ENCODE measurements at places on chromosomes 7 and 10.

GRCh38 chr10:80133206-80133605 is 676 bp downstream of the PLAC9 start:
- DNase-seq: no peak

- no peak for DNase-seq
These were observed 1.1 kb downstream of the TSC22D4 start for GRCh38 chr7:100477871-100478267.

GRCh38 chr7:79923953-79924352 is 210.7 kb upstream of the GNAI1 start:
- no peak for DNase-seq

DNA sequence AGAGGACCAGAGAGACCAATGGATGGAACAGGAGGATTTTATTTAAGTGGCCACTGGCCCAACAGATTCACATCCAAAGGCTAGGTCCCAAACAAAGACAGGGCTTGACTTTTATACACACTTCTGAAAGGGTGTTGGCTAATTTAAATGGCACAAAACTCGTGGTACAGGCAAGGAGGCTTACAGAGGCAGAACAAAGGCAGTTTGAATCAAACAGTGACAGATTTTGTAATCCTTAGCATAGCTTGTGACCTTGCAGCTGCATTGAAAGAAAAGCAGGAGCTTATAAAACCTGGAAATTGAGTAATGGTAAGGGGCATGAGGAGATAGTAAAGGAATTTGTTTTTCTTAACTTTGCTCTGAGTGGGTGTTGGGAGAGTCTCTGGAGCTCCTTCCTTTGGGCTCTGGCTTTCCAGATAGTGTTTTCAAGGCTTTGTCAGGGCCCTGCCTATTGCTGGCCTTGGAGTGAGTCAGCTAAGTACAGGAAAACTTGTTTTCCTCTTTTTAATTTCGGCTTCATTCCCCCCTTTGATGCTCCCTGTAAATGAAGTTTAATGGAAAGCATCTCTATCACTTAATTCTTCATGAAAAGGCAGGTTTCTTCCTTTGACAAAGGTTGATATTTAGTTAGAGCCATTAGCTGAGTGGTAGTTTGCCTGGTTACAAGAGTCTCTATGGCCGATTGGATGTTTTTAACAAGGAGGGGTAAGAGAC is 96.9 kb downstream of the TRIM24 start:
- DNase-seq: no peak

- no peak for DNase-seq
These were observed 49.9 kb upstream of the UCN3 start for GRCh38 chr10:5314840-5315239.

DNA sequence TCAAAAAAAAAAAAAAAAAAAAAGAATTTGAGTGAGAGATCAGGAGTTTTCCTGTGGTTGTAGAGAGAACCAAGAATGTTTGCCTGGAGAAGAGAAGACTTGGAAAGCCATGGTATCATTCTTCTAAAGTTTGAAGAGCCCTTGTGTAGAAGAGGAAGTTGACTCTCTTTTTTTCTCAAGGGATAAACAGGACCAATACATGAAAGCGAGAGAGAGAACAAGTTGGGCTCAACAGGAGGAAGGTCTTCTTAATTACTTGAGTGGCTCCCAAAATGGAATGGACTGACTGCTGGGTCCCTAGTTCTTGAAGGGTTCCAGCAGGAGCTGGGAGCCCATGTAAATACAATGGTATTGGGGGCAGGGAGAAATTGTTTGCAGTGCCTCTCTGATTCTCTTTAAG is 173.3 kb upstream of the ADO start:
- no peak for DNase-seq

- no peak for DNase-seq
These were observed 326.3 kb downstream of the CCSER2 start for GRCh38 chr10:84654671-84655070.

DNA sequence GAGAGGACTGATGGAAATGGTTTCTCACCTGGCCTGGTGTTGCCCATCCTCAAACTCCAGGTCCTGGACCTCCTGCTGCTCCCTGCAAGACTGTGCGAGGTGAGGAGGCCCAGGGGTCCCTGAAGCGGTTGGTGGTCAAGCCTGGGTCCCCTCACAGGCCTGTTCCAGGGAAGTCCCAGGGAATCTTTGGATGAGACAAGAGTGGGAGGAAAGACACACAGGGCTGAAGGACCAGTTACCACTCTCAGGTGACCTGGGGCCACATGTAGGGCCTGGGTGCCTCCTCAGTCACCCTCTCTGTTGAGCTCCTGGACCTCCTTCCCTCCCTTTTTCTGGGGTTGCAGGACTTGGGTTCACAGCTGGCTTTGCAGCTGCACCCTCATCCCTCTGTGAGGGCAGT is 42.6 kb upstream of the CXCL12 start:
- DNase-seq: no peak

DNA sequence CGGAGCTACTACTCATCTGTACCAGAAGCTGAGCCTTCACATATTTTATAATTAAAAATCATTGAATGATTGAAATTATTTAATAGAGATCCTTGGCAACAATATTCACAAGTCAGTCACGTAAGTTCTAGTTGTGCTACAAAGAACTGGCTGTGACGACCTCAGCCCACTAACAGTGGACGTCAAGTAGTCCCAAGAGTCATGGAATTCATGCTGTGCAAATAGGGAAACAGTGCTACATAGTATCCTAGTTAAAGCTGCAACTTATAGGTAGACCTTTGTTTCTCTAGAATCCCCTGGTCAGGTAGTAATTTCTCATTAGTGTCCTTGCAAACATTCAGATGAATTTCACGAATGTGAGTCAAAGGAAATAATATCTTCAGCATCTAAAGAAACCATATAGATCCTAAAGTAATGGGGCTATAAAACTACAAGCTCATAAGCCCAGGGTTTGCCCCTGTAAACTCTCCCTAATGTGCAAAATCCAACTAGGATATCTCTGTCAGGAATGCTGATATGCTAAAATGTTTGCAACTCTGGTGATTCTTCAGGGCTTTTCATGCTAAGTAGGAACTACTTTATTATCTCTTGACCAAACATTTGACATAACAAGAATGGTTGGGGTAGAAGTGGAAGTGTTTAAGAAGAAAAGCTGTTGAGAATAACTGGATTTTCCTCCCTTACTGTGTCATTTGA is 31.2 kb downstream of the CFAP69 start:
- no peak for DNase-seq

GRCh38 chr10:12566161-12567115 is 217.1 kb downstream of the CAMK1D start:
- DNase-seq: no peak

DNA sequence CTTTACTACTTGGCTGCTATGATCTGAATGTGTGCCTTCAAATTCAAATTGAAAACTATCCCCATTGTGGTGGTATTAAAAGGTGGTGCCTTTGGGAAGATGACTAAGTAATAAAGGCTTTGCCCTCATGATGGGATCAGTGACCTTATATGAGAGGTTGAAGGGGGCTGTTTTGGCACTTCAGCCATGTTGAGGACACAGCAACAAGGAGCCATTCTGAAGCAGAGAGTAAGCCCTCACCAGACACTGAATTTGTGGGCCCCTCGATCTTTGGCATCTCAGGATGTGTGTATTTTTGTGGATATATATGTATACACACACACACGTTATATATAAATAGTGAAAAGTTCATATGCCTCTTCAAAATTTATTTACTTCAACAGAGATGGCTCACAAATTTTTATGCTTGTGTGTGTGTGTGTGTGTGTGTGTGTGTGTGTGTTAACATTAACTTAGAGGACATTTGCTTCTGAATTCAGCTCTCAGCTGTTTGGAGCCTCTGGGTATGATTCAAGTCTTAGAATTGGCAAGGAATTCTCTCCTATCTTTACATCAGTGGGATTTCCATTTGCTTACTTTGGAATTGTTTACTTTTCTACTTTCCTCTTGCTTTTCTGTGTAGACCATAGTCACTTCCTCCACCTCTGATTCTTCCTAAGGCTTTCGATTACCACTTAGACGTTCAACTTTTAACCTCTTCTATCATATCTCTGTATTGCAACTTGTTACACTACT is 66.6 kb downstream of the MAGI2 start:
- no peak for DNase-seq

DNA sequence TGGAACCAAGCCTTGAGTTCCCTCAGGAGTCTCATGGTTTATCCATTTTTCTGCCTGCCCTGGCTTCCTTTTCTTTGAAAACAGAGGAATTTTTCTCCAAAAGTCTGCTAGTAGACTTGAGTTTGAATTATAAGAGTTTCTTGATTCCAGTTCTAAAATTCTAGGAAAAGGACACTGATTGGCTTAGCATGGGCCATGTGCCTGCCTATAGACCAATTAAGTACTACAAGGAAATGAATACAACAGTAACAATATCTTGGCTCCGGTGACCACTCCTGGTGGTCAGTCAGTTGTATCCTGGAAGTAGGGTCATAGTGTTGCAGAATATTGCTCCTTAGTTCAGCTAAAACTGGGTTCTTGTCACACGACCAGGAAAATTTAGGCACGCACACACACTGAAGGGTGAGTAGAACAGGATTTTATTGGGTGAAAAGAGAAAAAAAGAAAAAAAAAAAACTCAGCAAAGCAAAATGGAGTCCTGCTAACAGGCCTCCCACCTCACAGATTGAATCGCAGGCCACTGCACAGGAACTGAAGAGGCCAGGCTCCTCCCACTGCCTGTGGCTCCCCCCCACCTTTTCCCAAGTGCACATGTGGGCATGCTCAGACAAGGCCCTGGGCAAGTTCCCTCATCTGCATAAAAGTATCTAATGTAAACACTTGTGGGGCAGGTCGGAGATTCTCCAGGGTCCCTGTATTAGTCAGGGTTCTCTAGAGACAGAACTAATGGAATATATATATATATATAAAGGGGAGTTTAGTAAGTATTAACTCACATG is 155.1 kb downstream of the LYZL1 start:
- DNase-seq: no peak

DNA sequence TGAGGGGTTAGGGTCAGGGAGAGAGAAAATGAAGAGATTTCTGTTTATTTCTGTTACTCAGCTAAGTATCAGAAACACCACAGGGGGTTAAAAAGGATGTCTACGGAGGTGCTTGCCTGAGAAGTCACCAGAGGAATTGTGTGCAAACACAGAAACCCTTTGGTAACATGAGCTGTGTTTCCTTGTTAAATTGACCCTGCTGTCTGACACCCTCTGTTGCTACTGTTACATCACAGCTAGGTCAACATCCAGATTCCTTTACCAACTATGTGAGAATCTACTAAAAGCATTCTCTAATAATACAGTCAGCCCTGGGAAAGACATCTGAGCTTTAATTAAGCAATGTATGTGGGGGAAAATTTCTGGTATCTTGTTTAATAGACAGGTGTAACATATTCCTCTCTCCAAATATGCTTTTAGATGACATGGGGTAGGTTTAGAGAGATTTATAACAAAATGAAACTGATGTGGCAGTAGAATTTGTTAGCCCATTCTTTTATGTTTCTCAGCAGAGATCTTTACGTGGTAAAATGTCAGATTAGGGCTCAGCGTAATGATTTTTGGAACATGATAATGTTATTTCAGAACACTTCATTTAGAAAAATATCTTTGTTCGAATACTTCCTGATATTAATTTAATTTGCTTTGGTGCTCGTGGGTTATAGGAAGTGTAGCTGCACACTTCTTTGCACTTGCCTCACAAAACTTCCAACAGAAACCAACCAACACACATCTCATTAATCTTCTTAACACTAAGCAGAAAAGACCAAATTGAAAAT is 168.0 kb upstream of the AHR start:
- DNase-seq: no peak

GRCh38 chr10:101182936-101183335 is 46.3 kb downstream of the LBX1 start:
- DNase-seq: no peak

- DNase-seq: no peak
These were observed 24.1 kb downstream of the MINDY4 start for GRCh38 chr7:30795161-30795948.

DNA sequence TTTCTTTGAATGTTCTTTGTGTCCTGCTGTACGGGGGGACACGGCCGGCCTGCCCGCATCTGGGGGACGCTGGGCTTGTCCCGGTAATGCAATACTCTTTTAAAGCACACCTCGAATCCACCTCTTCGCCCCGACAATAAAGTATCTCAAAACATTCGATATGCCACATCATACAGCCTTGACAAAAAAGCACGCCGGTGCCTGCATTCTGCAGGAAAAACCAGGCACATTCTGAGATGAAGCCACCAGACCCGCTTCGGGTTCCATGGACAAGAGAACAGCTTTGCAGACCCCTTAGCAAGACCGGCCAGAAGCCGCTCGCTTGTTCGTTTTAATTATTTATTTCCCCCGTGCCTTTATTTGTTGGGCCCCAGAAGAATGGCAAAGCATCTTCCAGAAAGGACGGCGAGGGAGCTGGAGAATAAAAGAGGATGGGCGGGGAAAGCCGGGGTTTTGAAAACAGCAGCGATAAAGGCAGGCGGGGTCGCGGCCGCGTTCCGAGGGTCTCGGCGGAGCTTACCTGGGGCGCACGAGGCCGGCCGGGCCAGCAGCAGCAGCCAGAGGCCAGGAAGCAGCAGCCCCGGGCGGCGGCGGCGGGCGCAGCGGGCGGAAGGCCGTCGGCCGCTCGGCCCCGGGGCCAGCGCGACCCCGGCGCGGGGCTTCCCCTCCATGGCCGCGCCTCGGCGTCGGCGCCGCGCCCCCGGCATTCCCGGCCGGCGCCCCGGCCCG is 462 bp downstream of the KIAA1549 start:
- DNase-seq: no peak

DNA sequence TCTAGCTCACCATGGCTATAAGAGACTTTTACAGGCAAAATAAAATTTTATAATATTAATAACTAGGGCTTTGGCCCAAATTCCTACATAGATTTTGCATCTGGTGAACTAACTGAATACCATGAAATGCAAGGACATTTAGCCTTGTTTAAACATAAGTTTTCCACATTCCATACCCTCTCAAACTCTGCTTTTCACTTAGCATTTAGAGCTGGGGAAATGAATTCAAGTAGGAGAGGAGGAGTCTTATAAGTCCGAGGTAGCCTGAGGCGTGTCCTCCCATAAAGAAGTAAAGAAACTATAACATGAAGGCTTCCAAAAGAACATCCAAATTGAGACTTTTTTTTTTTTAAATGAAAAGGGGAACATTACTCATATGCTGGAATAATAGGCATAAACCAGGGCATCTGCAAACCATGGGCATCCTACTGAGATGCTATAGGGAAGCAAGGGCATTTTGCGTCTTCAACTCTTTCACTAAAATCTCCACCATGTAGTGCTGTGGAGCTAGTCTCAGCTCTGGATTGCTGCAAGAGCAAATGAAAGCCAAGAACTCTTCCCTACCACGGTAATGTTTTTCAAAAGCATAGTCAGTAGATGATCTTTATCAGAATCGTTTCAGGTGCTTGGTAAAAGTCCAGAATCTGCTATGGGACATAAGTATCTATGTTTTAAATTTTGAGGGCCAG is 79.1 kb downstream of the PALS2 start:
- DNase-seq: no peak

Measured in anterior cingulate cortex (tissue), 58 donors.